Muscle of leg (tissue), 16 donors: ENCODE measurements at places on chromosomes 3 and 15. TPM values are rescaled to one million over a fixed set of nuclear protein-coding genes. Genes with fewer than 3 reads are reported as not detected.

The FBXW12 gene
- polyA plus RNA-seq: not detected

GRCh38 chr3:67691207-67691606, 36.8 kb upstream of the SUCLG2 start:
- no peak for DNase-seq

- DNase-seq: no peak
Measured at GRCh38 chr3:99505200-99505599, 133.2 kb upstream of the COL8A1 start.

- peak; percentile 48 for DNase-seq
Measured at GRCh38 chr15:61499376-61499775, 270.3 kb upstream of the RORA start.

GRCh38 chr15:67691450-67691849, 133.9 kb upstream of the SKOR1 start:
- no peak for DNase-seq

DNA sequence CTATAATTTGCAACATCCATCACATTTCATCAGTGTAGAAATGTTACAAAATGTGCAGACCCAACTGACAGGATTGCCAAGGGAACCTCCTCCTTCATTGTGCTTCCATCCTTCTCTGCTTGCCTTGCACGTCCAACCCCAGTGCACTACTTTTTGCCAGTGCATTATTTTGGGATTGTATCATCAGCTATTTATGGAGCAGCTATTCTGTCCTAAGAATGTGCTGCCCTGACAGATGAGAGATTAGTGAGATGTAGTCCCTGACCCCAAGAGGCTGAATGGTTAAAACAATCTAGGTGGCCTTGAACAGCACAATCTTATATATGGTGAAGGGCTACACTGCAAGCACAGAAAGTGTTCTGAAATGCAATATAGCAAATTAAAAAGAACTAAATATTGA, 935.8 kb downstream of the IGSF11 start:
- DNase-seq: peak; percentile 14

DNA sequence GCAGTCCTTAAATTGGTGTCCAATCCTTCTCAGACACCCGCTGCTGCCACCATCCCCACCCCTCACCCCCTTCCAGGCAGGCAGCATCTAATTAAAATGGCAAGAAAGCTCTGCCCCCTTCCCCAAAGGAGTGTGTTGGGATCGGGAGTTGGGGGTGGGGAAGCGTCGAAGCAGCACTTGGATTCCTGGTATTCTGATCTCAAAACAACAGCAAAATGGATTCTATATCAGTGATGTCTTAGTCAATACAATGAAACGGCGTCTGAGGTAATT, 1.4 kb downstream of the TNIK start:
- no peak for DNase-seq
